ENCODE measurements at places on chromosomes 12 and 14.

GRCh38 chr14:40911141-40911540, 695.5 kb upstream of the LRFN5 start:
- DNase-seq, result no peak

- no peak for DNase-seq
Measured at GRCh38 chr12:39369756-39370155, 73.2 kb downstream of the KIF21A start.

- no peak for DNase-seq
Measured at GRCh38 chr14:45651890-45652289, 398.9 kb upstream of the MIS18BP1 start.

- DNase-seq, result no peak
Measured at GRCh38 chr12:130147875-130148596, 14.2 kb upstream of the FZD10 start.

DNA sequence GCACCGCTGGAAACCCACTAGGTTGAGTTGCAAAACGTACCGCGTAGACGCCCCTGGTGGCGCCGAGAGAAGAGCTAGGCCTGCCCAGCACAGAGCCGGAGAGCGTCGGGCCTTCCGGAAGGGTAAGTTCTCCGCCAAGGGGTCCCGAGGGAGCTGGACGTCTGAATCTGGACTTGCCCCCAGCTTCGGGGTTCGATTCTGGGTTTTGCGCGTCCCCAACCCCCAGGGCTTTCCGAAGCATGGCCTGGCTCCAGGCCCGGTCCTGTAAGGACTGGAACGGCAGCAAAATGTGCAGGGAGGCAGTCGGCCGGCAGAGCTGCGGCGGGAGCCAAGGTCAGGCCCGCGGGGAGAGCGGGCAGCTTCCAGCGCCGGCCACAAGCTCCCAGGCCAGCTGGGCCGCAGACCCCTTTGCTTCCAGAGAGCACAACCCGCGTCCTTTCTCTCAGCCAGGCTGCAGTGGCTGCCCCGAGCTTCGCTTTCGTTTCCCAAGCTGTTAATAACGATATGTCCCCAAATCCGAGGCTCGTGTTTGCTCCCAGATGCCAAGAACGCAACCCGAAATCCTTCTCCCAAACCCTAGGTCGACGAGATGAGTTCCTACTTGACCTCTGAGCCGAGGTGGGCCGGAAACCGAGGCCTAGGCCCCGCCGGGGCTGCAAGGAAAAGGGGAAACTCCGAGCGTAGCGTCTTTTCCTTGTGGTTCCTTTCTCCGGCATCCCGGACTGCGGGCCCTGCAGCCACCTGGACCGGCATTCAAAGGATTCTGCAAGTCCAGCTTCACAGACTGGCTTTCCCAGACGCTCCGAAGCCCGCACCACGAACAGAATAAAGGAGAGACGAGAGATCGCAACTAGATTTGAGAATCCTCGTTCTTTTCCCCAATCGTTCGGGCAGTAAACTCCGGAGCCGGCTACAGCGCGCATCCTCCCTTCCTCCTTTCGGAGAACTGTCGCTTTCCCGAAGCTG, 3.2 kb upstream of the TBX5 start:
- peak; percentile 32 for DNase-seq

Data from small intestine (tissue), 16 donors.